Ammon's horn (tissue), 1 donor: ENCODE measurements at places on chromosomes 13 and 19.

DNA sequence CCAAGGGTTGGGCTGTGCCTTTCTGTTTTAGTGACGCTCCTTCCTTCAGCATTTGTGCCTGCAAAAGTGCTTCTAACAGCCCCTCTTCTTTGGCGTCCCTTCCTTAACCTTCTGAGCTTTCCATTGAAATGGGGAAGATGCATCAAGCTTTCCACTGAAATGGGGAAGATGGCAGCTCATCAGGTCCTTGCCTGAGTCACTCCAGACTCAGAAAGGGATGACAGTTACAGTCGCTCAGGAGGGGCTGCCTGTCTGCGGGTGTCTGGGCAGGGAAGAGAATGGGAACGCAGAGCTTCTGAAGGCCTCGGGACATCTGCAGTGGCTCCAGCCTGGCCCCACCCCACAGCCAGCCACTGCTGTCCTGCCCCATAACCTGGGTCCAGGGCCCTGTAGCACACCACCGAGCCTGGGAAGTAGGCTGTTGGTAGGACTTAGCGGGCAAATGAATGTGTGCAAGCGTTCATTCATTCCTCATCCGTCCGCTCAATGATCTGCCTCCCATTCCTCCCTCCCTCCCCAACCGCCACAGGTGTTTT is 9.8 kb downstream of the AP1M1 start:
- no peak for DNase-seq

GRCh38 chr13:72199640-72200039 is 332.6 kb upstream of the DACH1 start:
- DNase-seq = no peak

DNA sequence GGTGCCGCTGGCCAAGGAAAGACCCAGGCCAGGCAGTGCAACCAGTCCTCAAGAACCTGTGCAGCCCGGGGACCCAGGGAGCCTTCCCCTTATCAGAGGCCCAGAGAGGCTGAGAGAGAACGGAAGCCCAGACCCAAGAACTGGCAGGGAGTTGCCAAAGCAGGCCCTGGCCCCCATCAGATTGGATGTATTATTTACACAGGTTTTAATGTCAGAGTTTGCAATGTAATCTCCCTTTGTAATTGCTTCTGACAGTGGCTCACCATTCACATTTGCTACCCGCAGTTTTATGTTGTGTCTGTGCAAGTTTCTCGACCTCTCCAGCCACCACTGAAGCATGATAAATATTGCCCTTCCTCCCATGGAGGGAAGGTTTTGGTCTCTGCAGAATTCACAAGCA is 660.9 kb downstream of the LIG4 start:
- DNase-seq = no peak

DNA sequence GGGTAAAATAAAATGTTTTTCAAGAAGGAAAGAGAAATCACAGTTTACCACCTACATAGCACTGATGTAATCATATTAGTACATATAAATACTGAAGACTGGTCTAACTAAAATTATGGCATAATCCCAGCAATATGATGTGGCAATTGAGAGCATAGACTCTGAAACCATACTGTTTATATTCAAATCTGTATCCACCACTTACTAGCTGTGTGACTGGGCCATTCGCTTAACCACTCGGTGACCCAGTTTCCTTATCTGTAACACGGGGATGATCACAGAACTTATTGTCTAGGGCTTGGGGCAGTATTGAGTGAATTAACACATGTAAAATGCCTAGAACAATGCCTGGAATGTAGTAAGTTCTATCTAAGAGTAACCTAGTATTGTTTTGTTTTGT is 13.1 kb upstream of the GTF3A start:
- no peak for DNase-seq

- DNase-seq = no peak
Measured at GRCh38 chr13:32378012-32378411, 49.9 kb downstream of the N4BP2L1 start.

DNA sequence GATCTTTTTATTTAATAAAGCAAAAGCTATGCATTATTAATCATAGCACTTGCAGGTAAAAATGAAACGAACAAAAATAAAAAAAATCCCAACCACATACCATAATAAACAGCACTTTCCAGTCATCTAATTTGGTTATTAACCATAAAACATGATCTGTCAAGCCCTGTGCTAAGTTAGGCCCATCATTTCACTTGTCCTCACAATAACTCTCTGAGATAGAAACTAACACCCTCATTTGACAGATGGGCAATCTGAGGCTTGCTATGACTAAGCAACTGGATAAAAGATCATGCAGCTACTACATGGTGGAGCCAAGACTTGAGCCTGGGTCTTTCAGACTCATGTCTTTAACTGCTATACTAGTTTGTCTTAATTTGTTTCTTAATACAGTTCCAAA is 21.8 kb downstream of the PROSER1 start:
- peak; percentile 27 for DNase-seq

- DNase-seq = no peak
Measured at GRCh38 chr13:22050951-22051563, 380.2 kb downstream of the FGF9 start.
